NCI-H187 (cell line): ENCODE measurements at places on chromosomes 11 and 22.
A peak's percentile ranks its signal among the peaks of the same experiment; 100 is the strongest.

GRCh38 chr11:83152264-83152663 is 4.7 kb upstream of the PCF11 start:
- no peak for DNase-seq

- no peak for DNase-seq
Observed at GRCh38 chr11:64071849-64072248, 36.1 kb downstream of the FLRT1 start.

DNA sequence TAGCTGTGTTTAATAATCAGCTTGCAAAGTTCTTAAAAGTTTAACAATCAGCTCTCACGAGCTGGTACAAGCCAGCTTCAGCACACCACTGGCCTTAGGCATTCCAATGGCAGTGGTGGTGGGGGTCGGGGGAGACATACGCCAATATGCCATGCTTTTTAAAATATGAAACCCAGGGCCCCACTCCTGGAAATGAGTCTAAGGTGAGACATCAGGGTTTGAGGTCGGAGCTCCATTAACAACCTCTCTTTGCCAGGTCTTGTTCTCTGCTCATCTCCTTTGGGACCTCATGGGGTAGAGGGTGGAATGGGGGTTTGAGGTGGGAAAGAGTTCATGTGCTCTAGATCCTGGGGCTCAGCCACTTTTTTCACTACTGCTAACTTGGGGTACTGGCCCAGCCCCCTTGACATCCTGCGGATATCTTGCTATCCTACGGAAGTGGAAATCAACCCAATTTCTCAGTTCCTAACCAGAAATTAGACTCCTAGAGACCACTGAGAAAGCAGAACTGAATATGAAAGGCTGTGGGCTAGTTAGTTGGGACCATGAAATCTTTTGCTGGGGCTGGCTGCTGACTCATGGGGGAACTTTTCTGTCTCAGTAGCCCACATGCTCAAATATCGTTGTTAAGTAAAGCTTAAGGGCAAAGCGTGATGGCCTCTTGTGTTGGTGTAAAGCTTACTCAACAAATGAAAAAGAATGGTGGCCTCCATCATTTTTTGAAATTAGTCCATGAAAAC is 90.1 kb downstream of the PDHX start:
- no peak for DNase-seq

DNA sequence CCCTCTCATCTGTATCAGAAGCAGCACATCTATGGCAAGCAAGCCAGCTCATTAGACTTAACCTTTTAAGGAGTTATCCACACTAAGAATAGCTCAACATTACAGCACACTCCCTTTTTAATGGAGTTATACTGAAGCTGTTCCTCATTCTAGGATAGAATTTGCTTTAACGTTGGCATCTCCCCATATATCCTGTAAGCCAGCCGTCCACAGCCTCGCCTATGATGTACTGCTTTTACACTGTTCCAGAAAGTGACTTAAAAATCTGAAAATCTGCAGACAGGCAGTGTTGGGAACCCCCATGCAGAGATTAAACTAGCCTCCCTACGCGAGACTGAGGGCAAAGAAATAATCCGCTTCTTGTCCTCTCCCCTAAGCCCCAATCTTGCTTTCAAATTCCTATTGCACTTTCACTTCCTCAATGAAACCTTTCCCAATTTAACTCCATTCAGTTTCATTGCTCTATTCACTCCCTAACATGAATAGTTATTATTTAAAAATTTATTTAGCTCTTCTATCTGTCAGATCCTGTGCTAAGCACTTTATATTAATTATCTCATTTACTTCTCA is 225.0 kb downstream of the BLID start:
- DNase-seq: no peak

- no peak for DNase-seq
Observed at GRCh38 chr11:45165806-45166603, 19.6 kb downstream of the PRDM11 start.

- DNase-seq: peak; percentile 40
Observed at GRCh38 chr11:123054301-123055065, 7.5 kb downstream of the HSPA8 start.

DNA sequence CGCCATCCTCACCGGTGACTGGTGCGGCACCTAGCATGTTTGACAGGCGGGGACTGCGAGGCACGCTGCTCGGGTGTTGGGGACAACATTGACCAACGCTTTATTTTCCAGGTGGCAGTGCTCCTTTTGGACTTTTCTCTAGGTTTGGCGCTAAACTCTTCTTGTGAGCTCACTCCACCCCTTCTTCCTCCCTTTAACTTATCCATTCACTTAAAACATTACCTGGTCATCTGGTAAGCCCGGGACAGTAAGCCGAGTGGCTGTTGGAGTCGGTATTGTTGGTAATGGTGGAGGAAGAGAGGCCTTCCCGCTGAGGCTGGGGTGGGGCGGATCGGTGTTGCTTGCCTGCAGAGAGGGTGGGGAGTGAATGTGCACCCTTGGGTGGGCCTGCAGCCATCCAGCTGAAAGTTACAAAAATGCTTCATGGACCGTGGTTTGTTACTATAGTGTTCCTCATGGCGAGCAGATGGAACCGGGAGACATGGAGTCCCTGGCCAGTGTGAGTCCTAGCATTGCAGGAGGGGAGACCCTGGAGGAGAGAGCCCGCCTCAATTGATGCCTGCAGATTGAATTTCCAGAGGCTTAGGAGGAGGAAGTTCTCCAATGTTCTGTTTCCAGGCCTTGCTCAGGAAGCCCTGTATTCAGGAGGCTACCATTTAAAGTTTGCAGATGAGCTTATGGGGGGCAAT is 1.1 kb downstream of the NEAT1 start:
- peak; percentile 43 for DNase-seq

DNA sequence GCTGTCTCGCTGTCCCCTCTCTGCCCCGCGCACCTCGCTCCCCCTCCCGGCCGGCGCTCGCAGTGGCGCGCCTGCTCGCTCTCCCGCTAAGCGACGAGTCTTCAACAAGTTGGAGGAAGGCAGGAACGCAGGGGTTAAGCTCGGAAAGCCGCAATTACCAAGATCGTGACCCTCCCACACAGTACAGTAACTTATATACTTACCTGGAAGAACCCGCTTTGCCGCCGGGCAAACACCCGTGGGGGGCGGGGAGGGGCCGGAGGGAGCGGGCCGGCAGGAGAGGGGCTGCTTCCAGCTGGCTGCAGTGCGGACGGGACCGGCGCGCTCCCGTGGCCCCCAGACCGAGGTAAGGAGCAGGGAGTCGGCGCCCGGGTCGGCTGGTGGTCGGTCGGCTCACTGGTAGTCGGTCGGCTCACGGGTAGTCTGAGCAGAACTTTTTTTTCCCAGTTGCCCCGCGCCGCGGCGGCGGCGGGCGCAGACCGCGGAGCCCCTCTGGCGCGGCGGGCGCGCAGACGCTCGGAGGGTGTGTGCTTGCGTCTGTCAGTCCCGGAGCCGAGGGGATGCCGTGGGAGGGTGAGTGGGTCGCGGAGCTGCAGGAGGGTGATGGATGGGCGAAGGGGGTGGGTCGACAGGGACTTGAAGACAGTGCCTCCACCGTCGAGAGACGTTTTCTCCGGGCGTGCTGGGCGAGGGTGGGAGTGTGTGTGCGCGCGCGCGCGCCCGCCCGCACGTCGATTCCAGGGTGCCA is 101.2 kb upstream of the HSD17B12 start:
- no peak for DNase-seq

DNA sequence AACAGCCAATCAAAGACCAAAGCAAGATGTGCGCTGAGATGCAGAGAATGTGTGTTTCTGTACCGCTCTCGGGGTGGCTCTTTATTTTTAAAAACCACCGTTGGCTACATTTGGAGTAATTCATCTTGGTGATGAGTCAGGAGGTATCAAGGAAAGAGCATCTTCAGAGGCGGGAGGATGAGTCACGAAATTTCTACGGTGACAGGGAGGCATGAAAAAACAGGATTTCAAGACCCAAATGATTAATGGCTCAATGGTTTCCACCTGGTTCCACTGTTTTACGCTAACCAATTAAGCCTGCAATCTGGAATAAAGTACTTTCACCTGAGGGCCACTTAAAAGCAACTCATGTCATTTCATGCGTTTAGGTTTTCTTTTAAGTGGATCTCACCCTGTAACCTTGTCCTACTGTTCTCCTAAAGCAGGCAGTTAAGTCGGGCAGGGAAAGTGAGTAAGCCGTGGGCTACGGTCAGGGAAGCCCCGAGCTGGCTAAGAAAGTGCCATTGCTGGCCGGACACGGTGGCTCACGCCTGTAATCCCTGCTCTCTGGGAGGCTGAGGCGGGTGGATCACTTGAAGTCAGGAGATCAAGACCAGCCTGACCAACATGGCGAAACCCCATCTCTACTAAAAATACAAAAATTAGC is 74.6 kb downstream of the CELSR1 start:
- DNase-seq: peak; percentile 34

GRCh38 chr11:124592627-124593026 is 18.6 kb upstream of the PANX3 start:
- no peak for DNase-seq

DNA sequence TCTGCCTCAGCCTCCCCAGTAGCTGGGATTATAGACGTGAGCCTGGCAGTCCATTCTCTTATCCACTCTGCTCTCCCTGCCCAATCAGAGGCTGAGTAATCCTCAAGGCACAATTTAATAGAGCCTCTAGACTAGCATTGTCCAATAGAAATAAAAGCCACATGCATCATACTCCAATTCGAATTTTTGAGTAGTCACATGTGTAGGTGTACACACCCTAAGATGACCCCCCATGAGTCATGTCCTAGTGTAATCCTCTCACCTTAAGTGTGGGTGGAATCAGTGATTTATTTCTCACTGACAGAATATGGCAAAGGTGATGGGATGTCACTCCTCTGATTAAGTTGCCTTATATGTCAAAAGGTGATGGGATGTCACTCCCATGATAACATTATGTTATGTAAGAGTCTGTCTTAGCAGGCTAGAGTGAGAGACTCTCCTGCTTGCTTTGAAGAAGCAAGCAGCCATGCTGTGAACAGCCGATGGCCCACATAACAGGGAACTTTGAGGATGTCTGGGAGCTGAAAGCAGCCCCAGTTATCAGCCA is 61.3 kb downstream of the MN1 start:
- no peak for DNase-seq

DNA sequence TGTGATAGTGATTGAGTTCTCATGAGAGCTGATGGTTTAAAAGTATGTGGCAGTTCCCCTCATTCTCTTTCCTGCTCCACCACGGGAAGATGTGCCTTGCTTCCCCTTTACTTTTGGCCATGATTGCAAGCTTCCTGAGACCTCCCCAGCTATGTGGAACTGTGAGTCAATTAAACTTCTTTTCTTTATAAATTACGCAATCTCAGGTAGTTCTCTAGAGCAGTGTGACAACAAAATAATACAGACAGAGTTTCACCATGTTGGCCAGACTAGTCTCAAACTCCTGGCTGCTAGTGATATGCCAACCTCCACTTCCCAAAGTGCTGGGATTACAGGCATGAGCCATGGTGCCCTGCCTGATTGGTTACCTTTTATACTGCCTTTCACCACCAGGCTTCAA is 755.2 kb downstream of the METTL15 start:
- no peak for DNase-seq

DNA sequence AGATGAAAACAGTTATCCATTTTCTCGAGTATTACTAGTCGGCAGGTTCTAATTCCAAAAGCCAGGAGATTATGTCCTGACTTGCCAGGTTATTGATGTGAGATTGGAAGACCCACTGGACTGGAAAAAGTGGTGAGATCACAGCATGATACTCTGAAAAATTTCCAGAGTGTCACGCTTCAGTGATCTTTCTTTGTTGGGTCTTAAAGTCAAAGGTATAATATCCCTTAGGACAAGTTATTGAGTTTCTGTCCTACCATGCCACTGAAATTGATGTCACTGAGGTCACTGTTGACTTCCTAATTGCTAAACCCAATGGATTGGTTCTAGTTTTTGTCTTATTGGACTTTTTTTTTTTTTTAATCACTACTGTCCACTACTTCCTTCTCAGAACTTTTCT is 104.5 kb upstream of the GRAMD1B start:
- DNase-seq: no peak

- DNase-seq: no peak
Observed at GRCh38 chr11:46159680-46160079, 38.4 kb upstream of the PHF21A start.

- DNase-seq: no peak
Observed at GRCh38 chr11:19631712-19632498, 80.7 kb upstream of the NAV2 start.

- no peak for DNase-seq
Observed at GRCh38 chr11:11569936-11570491, 51.8 kb downstream of the GALNT18 start.

DNA sequence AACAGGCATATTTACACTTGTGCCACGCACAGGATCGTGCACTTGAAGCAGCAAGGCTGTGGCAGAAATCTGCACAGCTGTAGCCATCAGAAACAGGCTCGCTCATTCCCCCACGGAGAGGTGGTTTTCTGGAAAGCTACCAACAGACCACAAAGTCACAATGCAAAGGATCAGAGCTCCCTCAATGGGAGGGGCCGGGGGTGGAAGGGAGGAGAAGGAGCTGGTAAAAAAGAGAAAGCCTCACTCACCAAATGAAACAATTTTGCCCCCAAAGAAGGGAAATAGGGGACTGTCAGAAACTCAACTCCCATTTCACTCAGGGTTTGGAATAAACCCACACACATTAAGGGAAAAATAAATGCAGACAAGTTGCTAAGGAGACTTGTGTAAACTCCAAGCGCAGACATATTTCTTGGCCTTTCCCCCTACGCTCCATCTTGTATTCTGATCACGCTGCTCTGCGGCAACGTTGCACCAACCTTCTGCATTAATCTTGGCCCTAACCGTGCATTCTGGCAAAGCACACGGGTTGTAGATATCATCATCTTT is 43.2 kb upstream of the BLID start:
- DNase-seq: peak; percentile 79

GRCh38 chr11:76266286-76267100 is 60.2 kb upstream of the WNT11 start:
- no peak for DNase-seq

- no peak for DNase-seq
Observed at GRCh38 chr11:70243912-70244652, 26.4 kb upstream of the PPFIA1 start.

GRCh38 chr11:6650980-6651379 is 4.6 kb downstream of the DCHS1 start:
- no peak for DNase-seq

- DNase-seq: no peak
Observed at GRCh38 chr11:44634401-44635281, 69.2 kb downstream of the CD82 start.

DNA sequence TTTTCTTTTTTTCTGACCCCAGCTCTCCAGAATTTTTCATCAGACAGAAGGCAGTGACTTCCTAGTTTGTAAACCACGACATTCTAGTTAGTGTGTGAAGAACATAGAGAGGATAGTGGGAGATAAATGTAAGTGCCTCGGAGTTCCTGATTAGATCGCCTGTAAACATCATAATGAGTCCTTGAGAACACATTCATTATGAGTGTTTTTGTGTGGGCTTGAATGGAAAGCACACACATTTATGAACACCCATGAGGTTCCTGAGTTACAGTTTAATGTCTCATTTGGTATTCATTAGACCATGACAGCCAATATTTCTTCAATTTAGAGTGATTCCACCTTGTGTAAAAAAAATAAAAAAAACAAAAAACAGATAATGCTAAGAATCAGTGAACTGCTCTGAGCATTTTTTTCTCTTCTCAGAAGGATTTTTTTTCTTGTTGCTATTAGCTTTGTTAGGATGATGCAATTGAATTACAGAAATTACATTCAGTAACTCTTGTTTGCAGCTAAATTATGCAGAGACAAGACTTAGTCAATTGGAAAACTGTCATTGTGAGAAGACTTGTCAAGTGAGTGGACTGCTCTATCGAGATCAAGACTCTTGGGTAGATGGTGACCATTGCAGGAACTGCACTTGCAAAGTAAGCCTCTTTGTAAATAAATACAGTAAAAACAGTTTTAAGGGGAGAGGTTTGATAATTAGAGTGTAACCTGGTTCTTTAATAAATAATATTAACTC is 257.6 kb downstream of the NELL1 start:
- DNase-seq: peak; percentile 43

- DNase-seq: no peak
Observed at GRCh38 chr11:95912902-95913560, 10.9 kb downstream of the MTMR2 start.
